Fibroblast of skin of back (primary cell): ENCODE measurements at places on chromosomes 2 and 18.

DNA sequence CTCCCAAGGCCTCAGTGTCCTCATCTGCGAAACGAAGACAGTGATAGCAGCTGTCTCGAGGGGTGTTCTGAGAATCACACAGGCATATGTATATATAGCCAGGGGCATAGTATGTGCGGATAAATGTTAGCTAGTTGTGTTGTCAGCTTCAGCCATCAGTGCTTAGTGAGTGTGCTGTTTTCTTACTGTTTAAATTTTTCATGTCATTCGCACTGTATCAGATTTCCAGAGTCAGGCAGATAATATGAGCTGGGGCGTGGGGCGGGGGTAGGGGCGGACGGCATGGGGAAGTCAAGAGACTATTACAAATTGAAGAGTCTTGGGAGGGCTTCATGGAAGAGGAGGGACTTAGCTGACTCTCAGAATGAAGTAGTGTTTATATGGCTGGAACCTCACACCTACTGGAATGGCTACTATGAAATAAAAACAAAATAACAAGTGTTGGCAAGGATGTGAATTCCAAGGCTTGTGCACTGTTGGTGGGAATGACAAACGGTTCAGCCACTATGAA, 7.0 kb downstream of the TRAPPC12 start:
- peak; percentile 8 for DNase-seq

DNA sequence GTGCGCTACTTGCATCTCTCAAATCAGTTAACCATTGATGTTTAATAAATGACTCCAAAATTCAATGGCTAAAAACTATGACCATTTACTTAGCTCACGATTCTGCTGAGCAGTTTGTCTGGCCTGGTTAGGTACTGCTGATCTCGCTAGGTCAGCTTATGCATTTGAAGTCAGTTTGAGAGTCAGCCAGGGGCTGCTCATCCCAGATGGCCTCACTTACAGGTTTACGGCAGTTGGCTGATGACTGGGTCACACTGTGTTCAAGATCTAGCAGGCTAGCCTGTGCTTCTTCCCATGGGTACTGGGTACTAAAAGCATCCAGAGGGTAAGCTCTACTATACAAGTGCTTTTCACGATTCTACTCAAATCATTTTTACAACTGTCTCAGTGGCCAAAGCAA, 122.1 kb downstream of the DLGAP1 start:
- no peak for DNase-seq

DNA sequence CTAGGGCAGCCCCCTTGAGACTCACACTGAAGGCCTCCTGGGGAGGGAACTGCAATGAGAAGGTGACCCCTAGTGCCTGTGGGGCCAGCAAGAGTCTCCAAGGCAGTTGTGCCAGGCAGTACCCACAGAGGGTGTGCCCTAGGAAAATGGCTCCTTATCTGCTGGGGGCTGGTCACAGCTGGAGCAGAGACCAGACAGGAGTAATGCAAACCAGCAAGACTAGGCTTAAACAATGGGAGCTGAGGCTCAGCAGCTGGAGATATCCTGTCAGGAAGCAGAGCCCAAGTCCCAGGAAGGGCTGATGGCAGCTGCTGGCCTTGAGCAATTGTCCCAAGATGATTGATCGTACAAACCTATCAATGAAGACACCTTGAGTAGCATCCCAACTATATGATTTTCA, 26.8 kb upstream of the E2F6 start:
- DNase-seq: no peak

DNA sequence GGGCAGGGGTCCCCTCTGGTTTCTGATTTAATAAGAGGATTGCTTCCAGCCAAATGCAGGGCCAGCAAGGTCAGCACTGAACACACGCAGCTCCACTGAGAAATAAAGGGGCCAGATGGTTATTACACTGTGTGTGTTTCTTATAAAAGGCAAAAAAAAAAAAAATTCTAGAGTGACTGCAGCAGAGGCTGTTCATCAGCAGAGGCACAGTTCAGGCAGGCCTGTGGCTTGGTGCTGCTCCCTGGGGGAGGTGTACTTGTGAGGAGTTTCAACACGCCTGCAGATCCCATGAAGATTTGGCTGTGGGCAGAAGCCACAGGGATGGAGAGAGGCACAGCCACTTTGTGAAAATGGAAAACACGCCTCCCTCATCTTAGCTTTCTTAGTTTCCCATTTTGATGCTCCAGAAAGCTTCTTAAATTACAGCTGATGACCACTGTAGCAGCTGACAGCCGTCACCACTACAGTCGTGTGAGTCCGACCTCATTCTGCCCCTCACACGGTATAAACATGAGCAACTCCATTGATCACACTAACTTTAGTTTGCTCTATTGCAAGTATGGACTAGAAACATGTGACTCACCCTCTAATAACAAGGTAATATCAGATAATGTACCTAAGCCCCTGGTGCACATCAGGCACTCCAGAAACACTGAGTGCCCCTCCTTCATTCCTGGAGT, 726.5 kb upstream of the RAB6C start:
- no peak for DNase-seq

- DNase-seq: no peak
These were observed 115.9 kb downstream of the RPIA start for GRCh38 chr2:88807237-88807962.

GRCh38 chr2:36569267-36569856, 28.6 kb downstream of the FEZ2 start:
- DNase-seq: no peak

DNA sequence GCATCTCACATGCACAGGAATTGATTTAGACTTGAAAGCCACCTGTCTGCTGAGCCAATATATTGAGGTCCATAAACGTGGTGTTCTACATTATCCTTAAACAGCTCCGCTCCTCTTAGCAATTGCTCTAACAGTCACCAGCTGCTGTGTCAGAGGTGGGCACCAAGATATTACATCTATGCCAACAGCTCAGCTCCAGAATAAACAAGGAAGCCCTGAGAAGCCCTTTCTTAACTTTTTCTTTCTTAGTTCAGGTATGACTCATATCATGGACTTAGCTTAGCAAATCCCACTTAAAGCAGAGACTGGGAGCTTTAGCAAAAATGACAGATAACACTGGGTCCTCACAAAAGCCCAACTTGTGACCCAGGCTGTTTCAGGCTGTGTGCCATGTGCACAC, 436.6 kb downstream of the IRS1 start:
- DNase-seq: peak; percentile 47

DNA sequence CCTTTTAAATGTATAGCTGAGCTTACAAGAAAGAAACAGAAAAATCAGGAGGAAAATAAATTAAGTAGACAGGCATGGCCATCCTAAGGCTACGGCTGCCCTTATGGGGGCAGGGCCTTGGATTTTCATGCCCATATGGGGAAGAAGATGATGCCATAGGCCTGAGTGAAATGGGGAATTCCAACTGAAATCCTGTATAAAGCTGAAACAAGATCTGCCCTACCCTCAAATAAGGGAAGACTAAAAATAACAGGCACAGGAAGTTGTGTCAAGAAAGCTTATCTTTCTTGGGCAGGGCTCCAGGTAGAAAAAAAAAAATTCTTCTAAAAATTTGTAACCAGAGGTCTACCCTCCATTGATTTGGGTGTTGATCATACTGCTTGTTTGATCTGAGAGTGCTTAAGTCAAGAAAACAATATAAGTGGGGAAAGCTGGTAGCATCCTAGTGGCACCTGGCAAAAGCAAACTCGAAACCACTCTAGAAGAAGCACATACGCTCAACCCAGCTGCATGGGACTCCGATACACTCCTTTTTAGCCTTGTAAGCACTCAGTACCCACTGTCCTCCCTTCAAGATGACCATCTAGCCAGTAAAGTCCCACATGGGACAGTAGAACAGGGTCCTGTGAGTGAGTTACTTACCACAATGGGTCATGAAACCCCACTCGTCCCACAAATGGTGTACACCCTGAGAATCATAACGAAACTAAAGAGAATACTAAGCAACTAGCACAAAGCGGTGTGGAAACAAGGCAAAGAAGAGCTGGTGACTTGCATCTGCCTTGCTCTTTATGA, 22.3 kb downstream of the DNAH7 start:
- peak; percentile 33 for DNase-seq

DNA sequence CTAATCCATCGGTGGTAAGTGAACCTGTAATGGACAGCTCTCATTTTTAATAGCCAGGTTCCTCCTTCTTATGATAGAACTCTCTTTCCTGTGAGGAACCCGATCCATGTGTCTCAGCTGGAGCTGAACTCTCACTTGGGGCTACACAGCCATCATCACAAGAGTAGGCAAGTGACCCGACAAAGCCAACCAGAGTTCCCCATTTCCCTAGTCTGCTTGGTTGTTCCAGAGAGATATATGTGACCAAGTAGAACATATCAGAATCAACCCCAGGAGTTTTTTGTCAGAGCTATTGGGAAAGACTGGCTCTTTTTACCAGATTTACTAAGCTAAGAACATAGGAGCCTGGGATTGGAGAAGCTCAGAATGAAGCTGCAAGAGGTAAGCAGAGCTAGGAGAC, 14.6 kb upstream of the HNRNPLL start:
- no peak for DNase-seq
